ENCODE measurements at places on chromosomes 6 and 20.
A peak's percentile ranks its signal among the peaks of the same experiment; 100 is the strongest.

- no peak for DNase-seq
These were observed 130.9 kb downstream of the SULF2 start for GRCh38 chr20:47654370-47654769.

DNA sequence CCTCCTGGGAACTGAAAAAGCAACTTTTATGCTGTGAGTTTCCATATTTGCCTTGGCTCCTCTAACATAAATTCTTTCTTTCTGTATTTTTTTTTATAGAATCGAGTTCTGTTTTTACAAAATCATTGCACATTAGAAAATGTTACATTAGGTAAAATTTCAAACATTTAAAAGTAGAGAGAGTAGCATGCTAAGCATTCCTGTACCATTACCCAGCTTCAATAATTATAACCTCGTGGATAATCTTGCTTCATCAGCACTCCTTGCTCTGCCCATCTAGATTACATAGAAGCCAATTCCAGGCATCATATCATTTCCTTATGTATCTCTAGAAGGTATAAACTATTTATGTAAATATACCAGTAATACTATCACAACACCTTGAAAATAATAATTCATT, 15.4 kb upstream of the FBXO30 start:
- no peak for DNase-seq

DNA sequence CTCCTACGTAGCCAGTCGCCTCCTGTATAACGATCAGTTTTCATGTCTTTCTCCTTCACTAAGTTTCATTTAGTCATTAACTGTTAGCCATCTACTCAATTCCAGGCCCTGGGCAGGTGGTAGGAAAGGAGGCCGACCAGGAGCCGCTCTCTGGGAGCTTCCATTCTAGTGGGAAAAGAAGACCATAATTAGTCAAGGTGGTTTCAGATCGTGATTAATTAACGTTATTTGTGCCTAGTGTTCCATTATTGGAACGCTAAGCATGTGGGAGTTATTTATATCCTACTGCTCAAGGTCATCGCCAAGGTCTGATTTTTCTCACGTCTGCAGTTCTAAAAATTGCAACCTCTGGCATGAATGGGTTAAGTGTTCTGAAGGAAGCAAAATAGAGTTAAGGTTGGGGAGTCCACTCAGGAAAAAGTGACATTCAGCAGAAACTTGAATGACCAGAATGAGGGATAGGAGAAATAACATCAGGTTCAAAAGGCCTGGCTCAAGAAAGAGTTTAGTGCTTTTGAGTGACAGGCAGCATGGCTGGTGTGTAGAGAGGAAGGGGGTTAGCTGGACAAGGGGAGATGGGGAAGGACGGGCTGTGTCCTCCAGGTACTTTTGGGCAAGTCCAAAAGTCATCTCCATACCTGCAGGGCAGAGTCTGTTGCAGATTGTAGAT, 812 bp downstream of the SLC9A8 start:
- DNase-seq = no peak

DNA sequence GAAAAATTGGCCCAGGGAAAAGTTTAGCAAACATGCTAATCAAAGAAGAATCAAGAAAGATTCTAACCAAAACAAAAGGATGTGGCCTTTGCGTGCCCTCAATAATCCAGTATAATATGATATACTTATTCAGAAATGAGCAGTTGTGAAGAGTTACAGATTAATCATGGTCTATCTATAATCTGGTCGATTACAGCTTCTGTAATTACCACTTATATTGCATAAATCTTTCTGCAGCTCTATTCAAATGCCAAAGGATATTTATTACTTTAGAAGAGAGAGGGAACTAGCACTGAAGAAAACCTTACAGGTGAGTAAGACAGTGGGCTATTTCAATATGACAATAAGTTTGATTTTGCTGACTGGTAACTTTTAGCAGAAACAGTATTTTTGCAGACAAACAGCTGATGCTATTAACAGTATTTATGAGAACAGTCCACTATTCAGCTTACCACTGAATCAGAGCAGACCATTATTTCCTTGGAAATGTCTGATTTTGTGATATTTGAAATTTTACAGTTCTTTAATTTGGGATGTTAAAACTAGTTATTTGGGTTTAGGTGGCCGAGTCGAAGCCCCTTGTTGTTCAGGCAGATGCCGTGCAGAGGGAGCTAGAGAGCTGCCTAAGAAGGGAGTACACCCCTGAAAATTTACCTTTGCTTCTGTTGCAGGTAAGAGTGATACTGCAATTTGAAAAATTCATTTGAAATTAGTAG, 92.2 kb downstream of the CEP57L1 start:
- peak; percentile 57 for DNase-seq

GRCh38 chr6:18893540-18894269, 506.6 kb downstream of the RNF144B start:
- DNase-seq = no peak

- DNase-seq = peak; percentile 20
These were observed 642.6 kb downstream of the KIF16B start for GRCh38 chr20:15930311-15931305.

DNA sequence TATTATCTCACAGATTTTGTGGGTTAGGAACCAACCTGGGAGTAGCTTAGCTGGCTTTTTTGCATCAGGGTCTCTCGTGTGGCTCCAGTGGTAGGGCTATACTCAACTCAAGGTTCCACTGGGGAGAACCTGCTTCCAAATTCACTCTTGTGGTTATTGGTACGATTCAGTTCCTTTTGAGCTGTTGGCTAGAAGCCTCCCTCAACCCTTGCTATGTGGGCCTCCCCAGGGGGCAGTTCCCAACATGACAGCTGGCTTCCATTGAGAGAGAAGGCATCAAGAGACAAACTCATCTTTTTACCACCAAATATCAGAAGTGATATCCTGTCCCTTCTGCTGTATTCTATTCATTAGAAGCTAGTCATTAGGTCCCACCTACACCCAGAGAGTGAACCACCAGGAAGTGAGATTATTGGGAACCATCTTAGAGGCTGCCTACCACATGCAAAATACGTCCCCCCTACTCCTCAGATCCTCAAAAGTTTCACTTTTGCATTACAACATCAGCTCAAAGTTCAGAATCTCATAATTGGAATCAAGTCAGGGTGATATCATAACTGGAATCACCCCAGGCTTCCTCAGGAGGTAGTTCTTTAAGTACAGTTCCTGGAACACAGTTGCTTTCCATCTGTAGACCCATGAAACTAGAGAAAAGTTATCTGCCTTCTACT, 30.9 kb downstream of the MKKS start:
- no peak for DNase-seq

DNA sequence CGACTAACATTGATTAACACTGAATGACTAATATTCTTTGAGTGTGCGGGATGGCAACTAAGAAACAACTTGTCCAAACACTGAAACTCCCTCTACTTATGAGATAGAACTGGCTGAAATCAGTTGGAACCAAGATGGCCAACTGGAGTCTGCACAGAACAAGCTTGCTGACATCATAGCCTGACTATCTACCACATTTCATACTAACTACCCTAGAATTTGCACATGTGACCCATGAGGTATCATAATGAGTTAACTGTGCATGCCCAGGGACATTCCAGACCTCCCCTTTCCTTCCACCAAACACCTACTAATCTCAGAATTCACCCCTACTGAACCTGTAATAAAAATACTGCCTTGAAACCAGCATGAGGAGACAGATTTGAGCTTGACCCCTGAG, 43.2 kb downstream of the PHIP start:
- no peak for DNase-seq

DNA sequence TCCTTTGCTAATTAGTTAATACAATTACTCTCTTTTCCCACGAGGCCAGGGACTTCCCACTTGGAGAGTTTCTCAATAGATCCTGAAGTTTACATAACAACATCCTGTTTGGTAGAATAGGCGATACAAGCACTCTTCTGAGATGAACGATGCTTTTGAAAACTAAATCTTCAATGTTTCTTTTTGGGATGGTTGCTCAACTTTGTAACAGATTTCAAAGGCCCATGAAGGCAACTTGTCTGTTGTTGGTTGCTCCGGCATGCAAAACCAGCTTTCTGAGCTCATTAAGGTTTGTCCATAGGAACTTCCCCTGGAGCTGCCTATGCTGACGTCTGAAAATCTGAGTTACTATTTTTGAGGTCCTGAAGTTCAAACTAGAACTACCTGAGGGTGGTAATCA, 25.9 kb upstream of the ROS1 start:
- DNase-seq = no peak

DNA sequence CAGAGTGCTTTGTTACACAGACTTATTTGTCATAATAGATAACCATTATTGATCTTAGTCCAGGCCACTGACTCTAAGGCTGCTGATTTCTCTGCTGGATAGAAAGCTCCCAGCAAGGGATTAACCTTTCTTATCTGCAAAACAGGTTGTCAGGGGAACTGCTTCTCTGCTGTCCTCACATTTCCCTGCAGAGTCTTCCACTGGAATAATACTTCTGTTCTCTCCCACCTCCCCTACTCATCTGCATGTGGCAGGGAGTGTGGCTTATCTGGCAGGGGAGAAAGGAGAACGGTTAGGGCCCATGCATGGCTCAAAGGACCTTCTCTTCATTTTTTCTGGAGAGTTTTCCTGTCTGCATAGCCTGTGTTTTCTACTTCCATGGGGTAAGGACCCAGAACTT, 86.2 kb downstream of the LAMP5 start:
- DNase-seq = no peak

DNA sequence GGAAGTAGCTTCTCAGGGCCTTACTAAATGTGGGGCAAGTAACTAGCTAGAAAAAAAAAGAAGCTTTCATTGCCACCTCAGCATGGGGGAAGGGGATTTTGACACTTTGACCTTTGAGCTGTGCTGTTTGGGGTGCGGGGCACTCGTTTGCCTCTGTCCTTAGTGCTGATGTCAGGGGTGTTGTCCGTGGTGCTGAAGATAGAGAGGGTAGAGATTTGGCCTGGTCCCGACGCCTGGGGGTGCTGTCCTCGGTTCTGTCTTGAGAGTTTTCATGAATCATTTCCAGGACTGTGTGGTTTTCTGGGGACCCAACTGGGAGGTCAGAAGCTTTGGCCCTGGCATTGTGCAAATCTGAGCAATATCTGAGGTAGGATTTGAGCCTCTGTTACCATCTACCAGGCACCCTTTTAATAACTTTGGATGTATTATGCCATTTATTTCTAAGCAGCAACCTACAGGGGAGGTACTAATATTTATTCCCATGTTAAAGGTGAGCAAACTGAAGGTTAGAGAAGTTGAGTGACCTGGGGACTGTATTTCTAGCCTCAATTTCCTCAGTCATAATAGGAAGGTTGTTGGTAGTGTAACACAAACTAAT, 78.0 kb downstream of the DLGAP4 start:
- peak; percentile 77 for DNase-seq

GRCh38 chr20:61640131-61640870, 388.2 kb downstream of the CDH4 start:
- DNase-seq = peak; percentile 78

DNA sequence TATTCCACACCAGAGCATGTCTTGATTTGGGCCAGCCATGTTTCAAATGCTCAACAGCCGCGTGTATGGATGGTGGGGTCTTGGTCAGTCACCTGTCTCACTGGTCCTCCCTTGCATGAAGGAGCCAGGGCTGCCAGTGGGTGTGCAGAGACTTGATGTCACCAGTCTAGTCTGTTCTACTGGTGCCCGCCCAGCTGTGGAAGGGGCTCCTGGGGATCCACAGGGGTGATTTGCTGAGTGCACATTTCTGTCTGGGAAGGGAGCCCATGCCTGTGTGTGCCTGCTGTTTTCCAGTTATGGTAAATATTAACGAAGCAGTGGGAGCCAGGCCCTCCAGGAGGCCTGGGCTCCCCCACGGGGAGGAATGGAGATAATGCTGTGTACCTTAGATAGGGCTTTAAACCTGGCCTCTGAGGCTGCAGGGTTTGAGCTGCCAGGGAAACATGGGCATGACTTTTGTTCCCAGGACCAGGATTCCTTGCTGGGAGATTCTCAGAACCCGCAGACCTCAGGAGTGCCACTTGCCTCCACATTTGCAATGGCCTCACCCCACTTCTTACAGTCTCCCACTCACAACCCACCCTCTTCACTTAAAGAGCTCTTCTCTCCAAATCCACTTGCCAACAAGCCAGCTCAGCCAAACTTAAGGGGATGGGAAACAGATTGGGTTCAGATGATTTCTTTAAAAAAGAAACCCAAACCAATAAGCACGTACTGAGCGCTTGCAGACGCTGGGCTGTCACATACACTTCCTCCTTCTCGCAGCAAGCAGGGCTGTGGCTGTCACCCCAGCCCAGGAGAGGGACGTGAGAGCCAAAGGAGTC, 54.1 kb downstream of the VEGFA start:
- no peak for DNase-seq

- DNase-seq = no peak
These were observed 708 bp downstream of the NRN1 start for GRCh38 chr6:6006006-6006427.

GRCh38 chr20:51757226-51757625, 11.0 kb downstream of the ATP9A start:
- DNase-seq = no peak

GRCh38 chr6:131721161-131721560, 10.3 kb upstream of the CTAGE9 start:
- no peak for DNase-seq

GRCh38 chr6:169320013-169320412, 66.4 kb upstream of the THBS2 start:
- no peak for DNase-seq

- no peak for DNase-seq
These were observed 27.9 kb downstream of the ADRM1 start for GRCh38 chr20:62330576-62331317.

DNA sequence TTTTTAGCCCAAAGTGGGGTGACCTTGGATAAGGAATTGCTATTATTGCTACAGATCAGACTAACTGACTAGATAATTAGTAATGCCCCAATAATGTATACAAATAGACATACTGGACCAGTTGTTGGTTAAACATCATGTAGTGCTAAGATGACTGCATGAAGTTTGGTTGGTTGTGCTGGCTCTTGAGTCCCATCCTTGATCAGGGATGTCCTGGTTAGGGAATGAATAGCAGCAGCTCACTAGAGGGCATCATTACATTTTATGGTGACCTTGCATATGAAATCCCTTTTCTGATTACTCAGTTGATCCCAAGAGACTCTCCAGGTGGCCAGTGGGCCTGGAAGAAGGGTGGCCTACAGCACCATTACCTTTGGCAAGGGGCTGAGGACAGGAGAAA, 10.9 kb downstream of the TPBG start:
- DNase-seq = no peak

- DNase-seq = peak; percentile 46
These were observed 233.7 kb downstream of the IBTK start for GRCh38 chr6:82013561-82014530.

- DNase-seq = no peak
These were observed 2.8 kb upstream of the PCK1 start for GRCh38 chr20:57557926-57558613.
